ENCODE measurements at places on chromosomes 5 and 9.

- no peak for DNase-seq
Measured at GRCh38 chr9:114962809-114963208, 32.4 kb upstream of the TNFSF8 start.

- no peak for DNase-seq
Measured at GRCh38 chr9:122172131-122172530, 12.4 kb downstream of the MORN5 start.

GRCh38 chr9:131874447-131874846 is 134.6 kb upstream of the RAPGEF1 start:
- DNase-seq: no peak

- no peak for DNase-seq
Measured at GRCh38 chr5:116428413-116428812, 146.2 kb downstream of the SEMA6A start.

GRCh38 chr5:113047733-113048652 is 71.4 kb downstream of the DCP2 start:
- DNase-seq: no peak

- peak; percentile 1 for DNase-seq
Measured at GRCh38 chr9:119368681-119369581, at the start of gene BRINP1. TSS of gene BRINP1 (minus strand) at chr9:119369435. CDS start at chr9:119313355, 56,080 bp downstream.

GRCh38 chr5:102918986-102919610 is 164.0 kb downstream of the PAM start:
- DNase-seq: no peak

GRCh38 chr5:10470669-10471068 is 29.0 kb downstream of the ROPN1L start:
- no peak for DNase-seq

DNA sequence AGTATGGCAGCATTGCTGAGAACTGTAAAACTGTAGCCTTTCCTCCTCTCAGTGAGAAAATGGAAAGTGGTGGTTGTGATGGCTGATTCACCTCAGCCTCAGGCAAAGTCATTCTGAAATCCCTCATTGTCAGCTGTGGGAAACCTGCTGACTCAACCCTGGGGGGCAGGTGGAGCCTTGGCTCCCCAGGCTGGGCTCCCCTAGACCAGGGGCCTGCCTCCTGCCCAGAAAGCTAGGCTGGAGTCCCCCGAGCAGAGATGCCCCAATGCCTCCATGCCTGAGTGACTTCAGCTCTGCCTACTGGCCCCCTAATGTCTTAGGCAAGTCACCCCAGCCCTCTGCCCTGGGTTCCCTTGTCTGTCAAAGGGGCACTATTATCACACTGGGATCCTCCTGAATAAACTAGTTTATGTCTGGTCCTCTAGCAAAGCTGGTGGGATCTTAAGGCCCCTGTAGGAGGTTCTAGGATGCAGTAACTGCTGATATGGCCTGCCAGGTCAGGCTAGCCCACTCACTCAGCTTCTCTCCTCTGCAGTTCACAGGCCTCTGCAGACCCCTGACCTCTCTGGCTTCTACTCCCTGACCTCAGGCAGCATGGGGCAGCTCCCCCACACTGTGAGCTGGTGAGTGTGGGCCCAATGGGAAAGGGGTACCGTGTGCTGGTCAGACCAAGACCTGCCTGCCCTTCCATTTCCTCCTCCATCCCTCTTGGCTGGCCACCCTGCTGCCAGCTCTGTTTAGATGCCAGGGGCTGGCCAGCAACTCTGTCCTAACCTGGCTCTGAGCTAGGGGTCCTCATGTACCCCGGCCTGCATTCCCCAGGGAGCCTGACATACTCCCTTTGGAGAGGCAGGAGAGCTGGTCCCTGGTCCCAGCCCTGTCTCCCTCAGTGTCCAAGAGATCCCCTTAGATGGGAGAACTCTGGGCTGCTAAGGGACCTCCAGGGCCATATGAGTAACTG is 24.2 kb downstream of the TCF7 start:
- DNase-seq: peak; percentile 47

DNA sequence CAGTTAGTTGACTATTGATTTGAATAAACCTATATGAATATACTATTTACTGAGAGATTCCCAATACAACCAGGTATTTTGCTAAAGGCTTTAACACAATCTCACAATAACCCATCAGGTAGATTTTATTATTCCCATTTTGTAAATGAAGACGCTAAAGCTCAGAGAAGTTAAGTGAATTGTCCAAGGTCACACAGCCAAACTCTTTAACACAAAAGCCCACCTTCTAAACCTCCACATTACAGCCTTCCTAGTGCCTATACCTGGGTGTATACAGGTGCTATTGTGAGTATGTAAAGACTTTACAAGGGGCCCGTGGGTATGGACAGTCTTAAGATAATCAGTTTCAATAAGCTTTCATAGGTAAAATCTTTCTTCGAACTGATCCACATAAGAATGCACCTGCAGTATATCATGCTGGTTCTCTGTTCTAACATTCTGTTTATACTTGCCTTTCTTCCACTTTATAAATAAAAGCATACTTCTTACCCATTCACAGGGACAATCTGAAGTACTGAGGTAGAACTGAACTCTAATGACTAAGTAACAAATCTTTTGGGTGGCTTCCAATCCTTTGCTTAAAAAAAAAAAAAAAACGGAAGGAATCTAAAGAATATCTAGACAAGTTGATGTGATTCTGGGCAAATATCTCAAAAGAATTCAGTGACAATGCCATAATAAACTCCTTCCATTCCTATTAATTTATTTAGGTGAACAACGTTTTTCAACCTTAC is 59.1 kb downstream of the PJA2 start:
- DNase-seq: peak; percentile 24

- no peak for DNase-seq
Measured at GRCh38 chr5:96083361-96083881, 121.8 kb upstream of the ELL2 start.

DNA sequence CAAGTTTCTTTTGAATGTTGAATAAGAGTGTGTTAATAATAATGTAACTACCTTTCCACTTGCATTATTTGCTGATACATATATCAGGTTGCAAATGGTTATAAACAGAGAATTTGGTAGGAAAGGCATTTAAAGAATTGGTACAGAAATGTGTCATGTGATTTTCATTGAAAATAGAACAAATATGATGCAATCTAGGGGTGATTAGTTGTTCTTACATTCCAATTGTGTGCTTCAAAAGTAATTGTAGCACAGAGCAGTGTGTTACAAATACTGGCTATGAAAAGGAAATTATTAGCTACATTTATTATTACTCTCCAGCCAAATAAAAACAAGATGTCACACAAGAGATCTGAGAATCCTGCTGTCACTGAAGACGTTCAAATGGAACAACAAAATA is 61.8 kb upstream of the PRDM9 start:
- no peak for DNase-seq

- no peak for DNase-seq
Measured at GRCh38 chr5:159242656-159243055, 20.4 kb upstream of the UBLCP1 start.

DNA sequence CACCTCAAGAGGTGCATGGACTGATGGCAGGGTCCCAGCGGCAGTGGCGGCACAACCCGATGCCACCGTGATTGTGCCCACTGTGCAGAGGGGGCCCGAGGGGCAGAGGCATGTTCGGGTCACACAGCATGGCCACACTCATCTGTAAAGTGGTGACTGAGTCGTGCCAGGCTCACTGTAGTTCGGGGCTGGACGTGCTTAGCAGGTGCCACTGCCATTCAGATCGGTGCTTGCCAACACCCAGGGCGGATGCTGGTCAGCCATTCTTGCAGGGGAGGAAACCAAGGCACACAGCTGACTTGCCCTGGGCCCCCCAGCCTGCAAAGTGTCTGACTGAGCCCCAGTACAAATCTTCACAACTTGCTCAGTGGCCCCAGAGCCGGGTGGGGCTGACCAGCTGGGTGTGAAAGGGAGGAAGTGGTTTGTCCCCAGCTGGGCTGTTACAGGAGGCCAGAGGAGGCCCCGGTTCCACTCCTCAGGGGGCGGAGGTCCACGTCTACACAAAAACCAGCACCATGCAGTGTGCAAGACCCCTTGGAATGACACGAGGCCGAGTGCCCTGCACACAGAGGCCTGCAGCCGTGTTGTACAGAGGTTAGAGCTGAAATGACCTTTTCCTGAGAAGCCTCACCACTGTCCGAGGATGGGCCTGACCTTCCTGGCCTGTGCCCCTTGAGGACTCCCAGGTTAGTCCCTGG is 17.9 kb downstream of the FGD3 start:
- DNase-seq: no peak

DNA sequence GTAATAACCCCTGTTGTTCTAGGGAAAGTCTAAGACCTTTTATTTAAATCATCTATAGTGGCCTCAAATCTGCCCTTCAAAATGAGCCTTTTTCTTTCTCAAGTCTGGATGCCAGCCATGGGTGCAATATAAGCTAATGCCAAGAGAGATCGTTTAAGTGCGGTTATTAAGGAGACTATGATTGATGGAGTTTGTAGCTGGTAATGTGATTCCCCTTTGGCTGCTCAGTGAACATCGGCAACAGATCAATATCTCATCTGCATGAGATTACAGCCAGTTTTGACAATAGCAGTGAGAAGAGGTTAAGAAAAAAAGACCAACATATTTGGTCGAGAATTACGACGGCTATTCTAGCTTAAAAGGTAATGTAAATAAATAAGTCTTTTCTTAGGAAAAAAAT is 1049.4 kb upstream of the NUDT12 start:
- no peak for DNase-seq

- DNase-seq: no peak
Measured at GRCh38 chr5:34005211-34005610, 2.6 kb downstream of the AMACR start.

GRCh38 chr5:14356305-14356704 is 213.2 kb downstream of the TRIO start:
- DNase-seq: no peak

GRCh38 chr9:77953590-77953989 is 78.0 kb downstream of the GNAQ start:
- DNase-seq: no peak

DNA sequence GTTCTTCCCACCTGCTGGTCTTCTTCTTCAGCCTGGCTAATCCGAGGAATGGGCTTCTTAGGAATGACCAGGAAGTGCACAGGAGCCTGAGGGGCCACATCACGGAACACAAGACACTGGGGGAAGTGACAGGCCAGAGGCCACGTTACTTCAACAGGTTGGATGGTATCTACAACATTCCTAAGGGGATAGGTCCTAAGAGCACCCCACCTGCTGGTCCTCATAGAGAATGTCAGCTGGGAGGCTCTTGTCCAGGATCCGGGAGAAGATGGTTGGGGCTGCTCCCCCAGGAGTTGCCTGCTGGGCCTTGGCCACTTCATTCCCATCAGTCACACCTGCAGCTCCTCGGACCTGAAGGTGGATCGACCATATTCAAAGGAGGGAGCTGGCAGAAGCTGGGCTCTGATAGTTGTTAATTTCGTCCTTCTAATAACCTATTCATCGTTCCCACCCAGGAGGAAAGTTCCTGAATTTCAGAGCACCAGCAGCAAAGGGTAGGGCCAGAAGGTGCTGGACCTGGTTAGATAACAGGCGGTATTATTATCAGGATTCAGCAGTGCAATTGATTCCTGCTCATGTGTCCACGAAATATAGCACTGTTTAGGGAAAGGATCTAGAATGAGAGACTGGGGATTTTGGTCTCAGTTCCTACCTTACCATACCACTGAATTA is 1.3 kb downstream of the HINT2 start:
- peak; percentile 50 for DNase-seq

GRCh38 chr9:91586282-91586681 is 162.7 kb upstream of the NFIL3 start:
- DNase-seq: no peak

DNA sequence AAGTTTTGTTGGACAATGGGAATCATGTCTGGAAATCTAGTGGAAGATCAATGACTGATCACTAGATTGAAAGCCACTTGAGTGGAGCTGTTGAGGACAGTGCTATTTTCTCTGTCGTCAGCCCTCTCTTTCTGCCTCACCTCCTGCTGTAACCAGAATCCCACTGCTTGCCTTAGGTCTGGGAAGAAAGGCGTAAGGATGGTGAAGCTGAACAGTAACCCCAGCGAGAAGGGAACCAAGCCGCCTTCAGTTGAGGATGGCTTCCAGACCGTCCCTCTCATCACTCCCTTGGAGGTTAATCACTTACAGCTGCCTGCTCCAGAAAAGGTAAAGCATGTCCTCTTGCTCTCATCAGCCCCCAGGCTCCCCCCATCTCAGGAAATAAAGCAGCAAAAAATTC is 1.1 kb downstream of the NSG2 start:
- no peak for DNase-seq

- peak; percentile 47 for DNase-seq
Measured at GRCh38 chr5:107705402-107706014, 34.8 kb upstream of the EFNA5 start.

- no peak for DNase-seq
Measured at GRCh38 chr5:169767938-169768337, 130.9 kb downstream of the DOCK2 start.

GRCh38 chr5:157516626-157517325 is 56.8 kb downstream of the NIPAL4 start:
- DNase-seq: peak; percentile 70

- no peak for DNase-seq
Measured at GRCh38 chr5:128708841-128709240, 170.8 kb upstream of the FBN2 start.

DNA sequence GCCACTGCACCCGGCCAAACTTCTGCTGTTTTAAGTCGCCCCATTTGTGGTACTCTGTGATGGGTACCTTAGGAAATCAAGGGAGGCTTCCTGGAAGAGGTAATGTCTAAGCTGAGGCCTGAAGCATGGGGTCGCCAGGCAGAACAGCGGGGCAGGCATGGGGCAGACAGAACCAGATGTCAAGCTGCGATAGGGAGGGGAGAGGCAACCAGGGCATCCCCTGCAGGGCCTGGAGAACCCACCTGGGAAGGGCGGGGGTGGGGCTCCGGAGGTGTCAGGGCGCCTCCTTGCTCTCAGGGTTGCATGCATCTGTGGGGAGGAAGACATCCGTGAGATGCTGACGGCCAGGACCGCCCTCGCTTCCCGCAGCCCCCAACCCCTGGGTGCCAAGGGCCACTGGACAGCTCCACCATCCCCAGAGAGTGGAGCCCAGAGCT is 2.8 kb downstream of the LCN15 start:
- DNase-seq: no peak

DNA sequence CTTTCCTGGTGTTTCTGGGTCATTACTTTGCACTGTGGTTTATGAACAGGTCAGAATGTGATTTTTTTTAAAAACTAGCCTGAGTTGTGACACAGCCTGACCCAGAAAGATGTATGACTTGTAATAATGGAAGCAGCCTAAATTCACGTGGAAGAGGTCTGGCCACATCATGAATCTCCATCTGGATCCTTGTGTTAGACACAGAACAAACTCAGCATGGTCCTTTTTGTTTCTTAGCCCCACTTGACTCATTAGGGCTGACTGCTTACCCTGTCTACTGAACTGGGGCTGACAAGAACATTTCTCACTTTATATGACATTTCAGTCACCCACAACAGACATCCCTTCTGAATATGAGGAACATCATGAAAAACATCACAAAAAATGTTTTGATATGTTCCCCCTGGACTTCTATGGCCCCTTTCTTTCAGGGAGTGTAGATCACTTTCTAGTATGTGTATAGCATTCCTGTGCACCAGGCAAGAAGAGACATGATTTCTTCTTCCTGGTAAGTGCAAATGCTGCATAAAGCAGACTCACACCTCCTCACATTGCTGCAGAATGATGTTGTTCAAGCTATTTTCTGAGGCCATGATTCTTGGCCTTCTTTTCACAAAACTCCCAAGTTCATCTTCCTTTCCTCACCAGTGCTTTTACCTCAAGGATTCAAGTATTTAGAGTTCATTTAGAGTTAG is 52.3 kb downstream of the ZNF622 start:
- no peak for DNase-seq

- DNase-seq: peak; percentile 77
Measured at GRCh38 chr9:132673355-132673754, 3.1 kb downstream of the GTF3C4 start.
